ENCODE measurements at places on chromosomes 6 and 20. TPM values are rescaled to one million over a fixed set of nuclear protein-coding genes. Genes with fewer than 3 reads are reported as not detected.

The GABBR1 gene
- total RNA-seq: 5.9 TPM

The PRKN gene
- not detected for total RNA-seq

The PNLDC1 gene
- total RNA-seq: 0.10 TPM

The GMDS gene
- 8.9 TPM for total RNA-seq

The IER3 gene
- total RNA-seq: 79.6 TPM

The PBOV1 gene
- total RNA-seq: not detected

The GSTA3 gene
- total RNA-seq: not detected

The LST1 gene
- 0.36 TPM for total RNA-seq

The BMP2 gene
- 0.29 TPM for total RNA-seq

The TFAP2A gene
- total RNA-seq: 9.6 TPM

The IMPG1 gene
- total RNA-seq: not detected

The SLCO4A1 gene
- total RNA-seq: 14.1 TPM

The LTA gene
- 0.12 TPM for total RNA-seq

The ESR1 gene
- total RNA-seq: 0.02 TPM

The LGSN gene
- 2.7 TPM for total RNA-seq

The TRAPPC3L gene
- total RNA-seq: not detected

The GNL1 gene
- total RNA-seq: 33.2 TPM

The LBP gene
- total RNA-seq: 1.2 TPM

The CD93 gene
- total RNA-seq: not detected

The FAM83B gene
- not detected for total RNA-seq

The PPDPF gene
- 337 TPM for total RNA-seq
